ENCODE measurements at places on chromosomes 5 and 9. TPM values are rescaled to one million over a fixed set of nuclear protein-coding genes. Genes with fewer than 3 reads are reported as not detected.

LCN9 gene
- not detected for polyA plus RNA-seq

ABCA2 gene
- 20.8 TPM for polyA plus RNA-seq

- DNase-seq, result no peak
These were observed 5.5 kb upstream of the LYSMD3 start for GRCh38 chr5:90534922-90535321.

DNA sequence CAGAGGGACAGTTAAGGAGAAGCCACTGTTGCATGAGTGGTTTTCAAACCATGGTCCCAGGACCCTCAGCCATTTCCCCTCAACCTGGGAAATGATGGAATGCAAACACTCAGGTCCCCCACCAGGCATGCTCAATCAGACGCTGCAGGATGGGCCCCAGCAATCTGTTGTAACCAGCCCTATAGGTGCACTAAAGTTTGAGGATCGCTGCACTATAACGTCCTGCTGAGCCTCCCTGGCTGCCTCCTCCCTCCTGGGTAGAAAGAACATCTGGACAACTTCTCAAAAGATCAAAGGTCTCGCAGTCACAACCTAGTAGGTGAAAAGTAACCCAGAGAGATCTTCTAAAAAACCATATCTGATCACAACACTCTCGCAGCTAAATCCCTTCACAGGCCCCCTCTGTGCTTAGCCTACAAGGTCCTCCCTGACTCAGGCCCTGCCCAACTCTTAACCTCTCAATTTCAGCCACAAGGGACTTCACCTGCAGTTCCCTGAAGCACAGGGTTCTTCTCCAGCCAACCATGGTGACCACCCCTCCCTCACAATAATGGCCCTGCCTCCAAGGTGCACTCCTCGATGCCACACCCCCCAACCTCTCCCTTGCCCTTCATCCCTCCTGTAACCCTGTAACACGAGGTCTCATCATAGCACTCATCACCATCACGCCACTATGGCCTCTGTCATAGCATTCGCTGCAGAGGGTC, 3.5 kb downstream of the SHB start:
- no peak for DNase-seq

GRCh38 chr9:131012396-131012917, 3.5 kb downstream of the LAMC3 start:
- DNase-seq, result no peak

HMCN2 gene
- 2.5 TPM for polyA plus RNA-seq

DNA sequence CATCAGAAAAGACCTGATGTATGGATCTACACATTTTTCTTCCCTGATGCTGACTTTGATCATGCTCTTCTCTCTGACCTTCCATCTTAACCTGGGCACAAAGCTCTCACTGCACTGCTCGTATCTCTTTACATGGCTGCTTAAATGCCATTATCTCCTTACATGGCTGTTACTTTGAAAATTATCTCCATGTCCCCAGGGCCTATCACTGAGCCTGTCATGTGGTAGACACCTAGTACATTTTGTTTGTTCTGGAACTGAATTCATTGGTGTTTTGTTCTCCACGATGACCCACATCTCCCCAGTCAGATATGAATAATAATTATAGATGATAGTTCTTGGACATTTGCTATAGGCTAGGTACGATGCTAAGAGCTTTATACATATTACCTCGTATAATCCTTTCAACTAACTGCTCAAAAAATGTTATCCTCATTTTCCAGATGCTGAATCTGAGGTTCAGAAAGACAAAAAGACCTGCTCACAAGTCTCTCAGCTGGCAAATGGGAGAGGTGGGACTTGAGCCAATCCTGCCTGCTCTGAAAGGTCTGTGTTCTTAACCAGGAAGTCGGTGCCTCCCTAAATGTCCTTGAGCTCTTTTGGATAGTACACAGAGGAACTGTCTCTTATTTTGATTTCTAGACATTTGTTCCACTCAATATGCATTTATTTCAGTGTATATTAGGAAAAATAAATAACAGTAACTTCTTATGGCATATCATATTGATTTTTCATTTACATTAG, 9.8 kb upstream of the CPEB4 start:
- no peak for DNase-seq

DNA sequence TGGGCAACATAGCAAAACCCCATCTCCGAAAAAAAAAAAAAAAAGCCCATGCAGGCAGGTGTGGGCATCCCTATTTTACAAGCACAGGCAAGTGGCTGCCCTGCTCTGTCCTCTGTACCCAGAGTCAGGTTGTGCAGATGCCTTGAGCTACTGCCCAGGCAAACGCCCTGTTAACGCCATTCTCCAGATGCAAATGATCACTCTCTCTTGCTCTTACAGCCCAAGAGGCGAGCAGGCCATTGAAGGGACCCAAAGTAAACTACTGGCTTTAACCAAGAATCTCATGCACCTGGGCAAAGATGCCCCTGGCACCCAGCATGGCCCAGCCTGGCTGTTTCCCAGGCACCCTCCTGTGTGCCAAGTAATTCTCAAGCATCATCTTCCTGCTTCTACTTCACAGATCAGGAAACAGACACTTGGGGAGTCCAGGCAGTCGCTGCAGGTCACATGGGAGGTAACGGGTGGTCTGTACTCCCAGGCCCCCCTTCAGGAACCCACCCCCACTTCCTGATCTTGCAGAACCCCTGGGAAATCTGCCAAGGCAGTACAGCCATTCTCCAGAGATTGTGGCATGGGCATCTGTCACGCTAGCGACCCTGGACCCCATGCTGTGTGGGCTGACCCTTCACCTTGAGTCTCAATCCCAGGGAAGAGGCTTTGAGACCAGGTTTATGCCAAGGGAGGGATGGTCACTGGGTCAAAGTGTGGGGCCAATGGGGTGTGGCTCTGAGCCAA, 14.2 kb downstream of the EEIG1 start:
- no peak for DNase-seq

DNA sequence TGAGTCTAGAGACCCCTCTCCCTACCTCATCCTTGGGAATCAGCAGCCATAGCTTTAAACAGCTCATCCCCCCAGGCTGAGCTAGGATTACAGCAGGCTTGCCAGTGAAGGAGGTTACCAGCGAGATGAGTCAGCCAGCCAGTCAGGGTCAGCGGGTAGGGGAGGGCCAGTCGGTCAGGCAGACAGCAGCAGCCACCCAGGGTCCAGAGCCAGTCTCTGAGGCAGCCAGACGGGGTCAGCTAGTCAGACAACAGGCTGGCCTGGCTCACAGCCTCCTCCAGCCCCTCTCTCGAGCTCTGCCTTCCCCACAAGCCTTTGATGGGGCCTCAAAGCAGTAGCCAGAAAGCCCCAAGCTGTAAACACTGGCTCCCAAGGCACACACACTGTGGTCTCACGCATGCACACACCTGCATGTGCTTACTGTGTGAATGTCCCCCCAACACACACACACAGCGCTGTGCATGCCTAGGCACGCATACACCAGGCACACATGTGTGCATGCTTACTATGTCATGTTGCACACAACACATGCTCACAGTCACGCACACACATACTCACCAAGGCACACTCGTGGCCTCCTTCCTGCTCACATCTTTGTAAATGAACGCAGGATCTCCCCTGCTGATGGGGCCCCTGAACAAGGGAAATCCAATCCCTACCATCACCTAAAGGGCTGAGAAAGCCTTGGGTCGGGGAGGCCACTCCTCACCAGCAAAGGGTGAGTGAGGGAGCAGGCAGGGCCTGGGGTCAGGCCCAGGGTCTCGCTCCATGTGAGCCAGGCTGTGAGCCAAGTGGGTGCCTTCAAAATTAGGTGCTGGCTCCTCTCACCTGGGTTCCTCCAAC, 28.2 kb upstream of the CPLX2 start:
- no peak for DNase-seq

GRCh38 chr9:89696780-89697179, 92.0 kb downstream of the GADD45G start:
- no peak for DNase-seq

LOX gene
- 27.8 TPM for polyA plus RNA-seq

DNA sequence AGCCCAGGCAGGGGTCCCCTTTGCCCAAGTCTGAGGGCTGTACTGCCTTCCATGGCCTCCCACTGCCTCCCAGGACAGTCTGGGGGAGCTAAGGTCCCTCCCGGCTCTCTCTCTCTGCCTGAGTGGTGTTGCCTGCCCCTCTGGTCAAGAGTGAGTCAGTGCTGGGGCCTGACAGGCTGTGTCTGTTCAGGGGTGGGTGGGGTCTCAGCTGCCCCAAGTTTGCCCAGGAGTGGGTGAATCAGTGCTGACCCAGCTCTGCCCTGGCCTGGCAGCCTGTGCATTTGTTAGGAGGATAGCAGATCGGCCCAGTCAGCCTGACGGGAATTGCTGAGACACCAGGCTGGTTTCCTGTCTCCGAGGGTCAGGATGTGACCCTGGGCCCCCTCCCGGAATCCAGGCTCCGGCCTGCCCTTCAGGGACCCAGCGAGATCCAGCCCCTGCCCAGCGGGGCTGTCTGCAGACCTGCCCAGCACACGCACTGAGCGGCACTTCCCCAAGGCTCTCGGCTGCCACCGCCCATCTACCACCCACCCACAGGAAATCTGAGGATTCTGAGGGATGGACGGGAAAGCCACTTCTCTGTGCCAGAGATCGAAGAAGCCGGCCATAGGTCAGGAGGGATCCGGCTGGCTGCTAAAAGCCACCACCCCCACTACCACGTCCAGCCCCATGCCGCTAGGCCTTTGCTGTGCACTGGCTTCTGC, 15.9 kb downstream of the ENG start:
- DNase-seq, result no peak

GRCh38 chr5:86689103-86689729, 71.5 kb downstream of the COX7C start:
- no peak for DNase-seq

DNA sequence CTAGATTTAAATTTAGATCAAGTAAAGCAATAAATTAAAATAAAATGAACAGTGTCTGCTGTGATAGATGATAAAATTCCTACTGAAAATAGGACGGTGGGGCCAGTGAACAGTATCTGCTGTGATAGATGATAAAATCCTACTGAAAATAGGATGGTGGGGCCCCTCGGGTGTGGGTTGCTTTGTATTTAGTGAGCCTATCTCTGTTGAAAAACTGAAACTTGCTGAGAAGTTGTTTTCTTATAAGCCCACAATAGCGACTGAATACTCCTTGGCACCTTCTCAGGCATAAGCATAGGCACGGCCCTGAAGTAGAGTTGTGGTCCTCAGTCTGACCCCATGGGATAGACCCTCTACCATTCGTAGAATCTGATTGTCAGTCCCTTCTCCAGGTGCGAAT, 5.7 kb downstream of the SDHA start:
- DNase-seq, result no peak

- no peak for DNase-seq
These were observed 84.9 kb upstream of the ANKRD55 start for GRCh38 chr5:56317923-56318561.

- DNase-seq, result no peak
These were observed 132.6 kb downstream of the SPOCK1 start for GRCh38 chr5:137366526-137366925.

ZNF189 gene
- polyA plus RNA-seq, result 42.3 TPM

DNA sequence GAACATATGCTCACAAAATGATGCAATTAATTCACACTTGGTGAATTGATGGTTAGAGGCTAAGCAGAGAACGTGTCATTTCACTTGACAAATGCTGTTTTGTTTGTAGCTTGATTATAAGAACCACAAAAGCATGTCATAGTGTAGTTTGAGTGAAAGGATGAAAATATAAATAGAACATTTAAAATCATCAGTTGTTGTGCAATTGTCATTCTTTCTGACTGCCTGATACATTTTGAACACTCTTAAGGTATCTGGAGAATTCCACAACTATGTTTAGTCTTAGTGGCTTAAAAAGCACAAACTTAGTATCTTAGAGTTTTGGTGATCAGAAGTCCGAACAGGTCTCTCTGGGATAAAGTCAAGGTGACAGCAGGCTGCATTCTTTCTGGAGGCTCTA, 129.4 kb downstream of the BASP1 start:
- no peak for DNase-seq

DNA sequence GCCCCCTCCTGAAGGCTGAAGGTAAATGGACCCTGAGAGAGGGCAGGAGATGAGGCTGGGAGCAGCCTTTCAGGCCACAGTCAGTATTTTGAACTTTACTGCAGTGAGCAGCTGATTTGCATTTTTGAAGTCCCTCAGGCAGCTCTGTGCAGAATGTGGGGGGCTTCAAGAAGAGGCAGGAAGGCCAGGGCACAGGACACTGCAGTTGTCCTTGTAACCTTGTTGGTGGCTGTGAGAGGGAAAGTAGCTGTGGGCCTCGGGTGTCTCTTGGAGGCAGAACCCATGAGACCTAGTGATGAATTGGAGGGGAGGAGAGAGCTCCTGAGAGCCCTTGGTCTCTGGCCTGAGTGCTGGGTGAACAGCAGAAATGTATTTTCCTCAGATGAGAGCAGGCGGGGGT, 2.6 kb downstream of the CCDC180 start:
- no peak for DNase-seq

- DNase-seq, result no peak
These were observed 668.4 kb upstream of the CCNG1 start for GRCh38 chr5:162769019-162769418.

- DNase-seq, result no peak
These were observed 86.9 kb downstream of the UGCG start for GRCh38 chr9:111983484-111983908.

DNA sequence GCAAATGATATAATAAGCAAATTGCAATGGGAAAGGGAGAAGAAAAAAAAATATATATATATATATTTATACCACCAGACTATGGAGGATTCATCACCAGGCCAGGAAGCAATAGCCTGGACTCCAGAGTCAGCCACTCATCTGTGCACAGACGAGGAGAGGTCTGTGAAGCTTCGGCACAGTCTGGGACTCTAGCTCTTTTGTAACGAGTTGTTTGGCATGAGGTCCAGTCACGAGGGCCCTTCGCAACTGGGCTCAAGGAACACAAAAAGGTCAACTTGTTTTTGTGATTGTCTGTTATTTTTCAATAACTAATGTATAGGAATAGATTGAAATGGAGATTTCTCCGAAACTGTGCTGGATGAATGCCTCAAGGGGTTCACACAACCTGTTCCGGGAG, 14.7 kb upstream of the FGF1 start:
- no peak for DNase-seq

GRCh38 chr5:19256036-19256435, 732.0 kb downstream of the CDH18 start:
- DNase-seq, result no peak

ZNF366 gene
- 3.9 TPM for polyA plus RNA-seq

DNA sequence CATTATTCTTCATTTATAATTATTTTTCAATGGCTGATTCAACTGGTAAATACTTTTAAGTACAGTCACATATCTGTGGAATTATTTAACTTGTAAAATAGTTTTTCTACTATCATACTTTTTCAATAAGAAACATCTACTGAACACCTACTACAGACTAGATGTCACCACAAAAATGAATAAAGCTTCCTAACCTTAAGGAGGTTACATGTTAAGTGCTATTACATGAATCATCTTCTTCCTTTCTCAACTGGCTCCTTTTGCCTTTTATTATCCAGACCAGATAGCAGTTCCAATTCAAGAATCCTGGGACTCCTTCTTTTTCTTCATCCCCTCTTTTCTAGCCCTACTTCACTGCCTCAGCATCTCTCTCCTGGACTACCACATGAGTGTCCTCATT, 4.7 kb downstream of the PGGT1B start:
- DNase-seq, result no peak

ECPAS gene
- 80.4 TPM for polyA plus RNA-seq

PCDHB6 gene
- 2.8 TPM for polyA plus RNA-seq

NSG2 gene
- 3.3 TPM for polyA plus RNA-seq

Data from left lung (tissue), 14 donors.